H9 (cell line): ENCODE measurements at places on chromosomes 12 and 14. TPM values are rescaled to one million over a fixed set of nuclear protein-coding genes. Genes with fewer than 3 reads are reported as not detected.

Gene CFAP251
- total RNA-seq = 0.81 and 0.97 TPM in 2 replicates

Gene GALNT8
- 5.4 and 5.9 TPM in 2 replicates for total RNA-seq

DNA sequence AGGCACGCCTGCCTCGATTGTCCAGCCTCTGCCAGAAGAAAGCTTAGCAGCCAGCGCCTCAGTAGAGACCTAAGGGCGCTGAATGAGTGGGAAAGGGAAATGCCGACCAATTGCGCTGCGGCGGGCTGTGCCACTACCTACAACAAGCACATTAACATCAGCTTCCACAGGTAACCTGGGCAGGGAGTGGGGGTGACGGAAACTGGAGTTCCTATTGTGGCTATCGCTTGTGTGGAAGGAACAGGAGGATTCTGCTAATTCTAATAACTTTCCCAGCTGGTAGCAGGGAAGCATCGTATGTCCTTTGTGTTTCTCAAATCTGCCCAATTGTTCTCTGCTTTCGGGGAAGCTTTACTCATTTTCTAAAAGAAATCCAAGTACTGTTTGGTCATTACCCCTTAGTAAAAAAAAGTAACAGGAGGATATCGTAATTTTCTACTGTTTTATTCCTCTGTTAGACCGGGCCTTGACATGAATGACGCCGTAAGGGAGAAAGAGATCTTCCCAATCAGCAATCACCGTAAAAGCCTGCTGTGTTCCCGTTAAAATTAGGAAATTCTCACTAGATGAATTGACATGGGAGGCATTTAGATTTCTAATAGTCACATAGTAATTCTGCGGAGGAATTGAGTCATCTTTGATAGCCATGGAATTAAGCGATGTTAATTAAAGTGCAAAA, 449 bp downstream of the THAP2 start:
- H3K4me3 ChIP-seq = peak overlapping the region; percentile 100
- no peak for DNase-seq
- peaks cover 12% of the 10 kb centered on the region for H3K36me3 ChIP-seq
- H3K27me3 ChIP-seq = no peaks in the 10 kb centered on the region
- H3K4me1 ChIP-seq = no peaks in the 10 kb centered on the region

Gene SLC7A8
- 77.9 and 84.5 TPM in 2 replicates for total RNA-seq

GRCh38 chr14:69620981-69621380, 9.6 kb downstream of the SUSD6 start:
- H3K27ac ChIP-seq = no peak overlapping the region
- H3K4me1 ChIP-seq = no peaks in the 10 kb centered on the region
- no peak for DNase-seq
- H3K4me3 ChIP-seq = no peak overlapping the region
- no peaks in the 10 kb centered on the region for H3K27me3 ChIP-seq
- no peaks in the 10 kb centered on the region for H3K36me3 ChIP-seq
